ENCODE measurements at places on chromosomes 4 and X.

- DNase-seq, result no peak
Measured at GRCh38 chr4:146472404-146472803, 49.3 kb downstream of the SLC10A7 start.

DNA sequence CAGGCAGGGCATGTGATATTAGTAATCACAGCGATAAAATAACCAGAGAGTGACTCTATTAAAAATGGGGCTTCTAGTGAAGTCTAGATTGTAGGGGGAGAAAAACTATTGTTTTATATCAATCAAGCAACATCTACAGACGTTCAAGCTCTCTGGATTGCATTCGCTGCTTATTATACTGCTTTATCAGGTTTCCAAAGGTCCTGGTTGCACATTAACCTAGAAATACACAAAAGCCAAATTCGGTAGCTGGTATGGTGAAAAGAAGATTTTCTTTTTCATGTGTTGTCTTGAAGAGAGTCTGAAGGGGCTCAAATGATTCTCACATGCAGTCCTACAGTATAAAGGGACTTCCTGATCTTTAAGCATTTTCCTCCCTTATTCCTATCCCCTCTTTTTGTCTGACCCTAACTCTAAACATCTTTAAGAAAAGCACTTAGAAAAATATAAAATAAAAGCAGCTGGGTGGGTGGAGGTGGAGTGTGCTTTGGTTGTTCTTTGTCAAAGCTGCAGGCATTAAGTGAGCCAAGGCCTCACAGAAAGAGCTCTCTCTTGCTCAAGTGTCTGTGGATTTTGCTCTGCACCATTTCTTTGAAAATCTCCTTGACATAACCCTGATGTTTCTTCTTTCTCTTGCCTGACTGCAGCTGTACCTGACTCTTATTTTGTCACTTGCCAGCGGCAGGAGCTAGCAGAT lies 46.1 kb downstream of the MID1IP1 start:
- DNase-seq, result no peak

DNA sequence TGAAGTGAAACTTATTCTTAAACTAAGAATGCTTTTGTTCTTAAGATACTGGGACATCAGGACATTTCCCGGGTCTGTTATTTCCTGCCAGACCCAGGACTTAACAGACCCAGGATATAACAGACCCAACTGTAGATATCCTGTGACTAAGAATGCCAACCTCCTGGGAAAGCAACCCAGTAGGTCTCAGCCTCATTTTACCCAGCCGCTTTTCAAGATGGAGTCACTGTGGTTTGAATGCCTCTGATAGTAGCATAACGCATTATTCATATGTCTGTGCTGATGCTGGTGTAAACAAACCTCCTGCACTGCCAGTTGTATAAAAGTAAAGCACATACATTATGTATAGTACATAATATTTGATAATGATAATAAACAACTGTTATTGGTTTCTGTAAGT lies 185.8 kb upstream of the GPRIN3 start:
- no peak for DNase-seq

DNA sequence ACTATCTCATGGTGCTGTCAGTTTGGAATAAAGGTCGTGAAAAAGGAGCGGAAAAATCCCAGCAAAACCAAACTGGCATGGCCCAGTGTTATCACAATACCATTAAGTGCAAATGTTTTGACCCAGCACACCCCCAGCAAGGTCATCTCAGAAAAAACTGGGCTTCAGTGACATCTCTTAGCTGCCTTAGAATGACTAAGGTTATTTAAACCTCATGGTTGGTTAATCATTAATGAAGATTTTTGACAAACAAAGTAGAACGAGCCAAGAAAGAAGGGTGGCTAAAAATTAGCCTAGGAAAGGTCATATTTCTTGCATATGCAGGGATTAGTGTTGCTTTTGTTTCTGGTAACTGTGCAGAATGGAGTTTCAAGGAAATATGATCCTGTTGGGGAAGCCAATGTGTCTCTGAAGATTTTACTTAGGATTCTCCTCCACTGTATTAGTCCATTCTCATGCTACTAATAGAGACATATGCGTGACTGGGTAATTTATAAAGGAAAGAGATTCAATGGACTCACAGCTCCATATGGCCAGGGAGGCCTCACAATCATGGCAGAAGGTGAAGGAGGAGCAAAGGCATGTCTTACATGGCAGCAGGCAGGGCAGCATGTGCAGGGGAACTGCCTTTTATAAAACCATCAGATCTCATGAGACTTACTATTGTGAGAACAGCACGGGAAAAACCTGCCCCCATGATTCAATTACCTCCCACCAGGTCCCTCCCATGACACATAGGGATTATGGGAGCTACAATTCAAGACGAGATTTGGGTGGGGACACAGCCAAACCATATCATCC lies 83.5 kb downstream of the CHRNA9 start:
- no peak for DNase-seq

GRCh38 chrX:28659269-28659668 lies 72.0 kb downstream of the IL1RAPL1 start:
- DNase-seq, result no peak

DNA sequence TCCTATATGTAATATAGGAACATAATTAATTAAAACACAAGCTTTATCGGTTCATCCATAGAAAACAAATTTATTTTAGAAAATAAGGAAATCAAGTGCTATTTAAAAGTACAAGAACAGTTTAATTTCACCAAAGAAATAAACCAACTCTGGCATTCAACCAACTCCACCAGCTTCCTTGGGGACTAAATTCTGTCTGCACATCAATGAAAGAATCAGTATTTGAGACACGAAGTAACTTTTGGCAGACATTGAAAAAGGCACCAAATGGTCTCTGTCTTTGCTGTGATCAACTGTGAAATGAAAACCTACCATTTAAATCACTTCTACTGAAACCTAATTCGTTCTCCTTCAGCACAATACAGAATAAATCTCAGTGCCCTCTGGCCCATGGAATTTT lies 719.7 kb upstream of the GRIA3 start:
- no peak for DNase-seq

DNA sequence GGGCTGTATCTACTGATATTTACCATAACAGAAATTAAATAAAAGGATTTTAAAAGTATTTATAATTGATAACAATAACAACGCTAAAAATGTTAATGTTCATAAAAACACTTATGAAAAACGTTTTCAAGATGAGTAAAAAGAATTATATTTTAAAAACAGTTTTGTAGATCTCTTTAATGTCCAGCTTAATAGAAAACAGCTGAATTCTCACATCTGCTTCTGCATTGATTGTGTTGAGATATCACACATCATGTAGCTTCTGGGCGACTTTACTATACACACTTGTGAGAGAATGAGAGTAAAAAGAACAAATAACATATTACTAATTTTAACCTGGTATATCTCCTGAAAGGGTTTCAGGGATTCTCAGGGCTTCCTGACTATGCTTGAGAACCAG lies 83.6 kb downstream of the NCAPG start:
- DNase-seq, result no peak

- DNase-seq, result no peak
Measured at GRCh38 chrX:110836982-110837381, 41.4 kb upstream of the CHRDL1 start.

GRCh38 chrX:23616361-23616760 lies 50.9 kb upstream of the PRDX4 start:
- DNase-seq, result no peak

DNA sequence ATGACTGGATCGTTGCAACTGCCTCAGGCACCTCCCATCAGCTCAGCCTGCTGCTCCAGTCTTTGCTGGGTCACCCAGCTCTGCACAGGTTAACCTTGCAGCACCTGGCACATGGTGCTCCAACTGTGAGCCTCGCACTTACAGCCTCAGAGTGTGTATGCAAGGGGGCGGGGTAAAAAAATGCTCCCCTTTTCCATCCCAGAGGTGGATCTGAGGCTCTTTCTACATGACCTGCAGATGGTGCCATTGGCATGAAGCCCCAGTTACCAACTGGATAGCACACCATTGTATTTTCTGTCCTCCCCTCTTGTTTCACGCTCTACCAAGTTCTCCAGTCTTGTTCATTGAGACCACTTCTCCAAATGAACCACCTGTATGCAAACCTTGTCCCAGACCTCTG lies 46.2 kb upstream of the TRPC3 start:
- no peak for DNase-seq

- no peak for DNase-seq
Measured at GRCh38 chr4:184343502-184344177, 126.0 kb upstream of the ENPP6 start.

DNA sequence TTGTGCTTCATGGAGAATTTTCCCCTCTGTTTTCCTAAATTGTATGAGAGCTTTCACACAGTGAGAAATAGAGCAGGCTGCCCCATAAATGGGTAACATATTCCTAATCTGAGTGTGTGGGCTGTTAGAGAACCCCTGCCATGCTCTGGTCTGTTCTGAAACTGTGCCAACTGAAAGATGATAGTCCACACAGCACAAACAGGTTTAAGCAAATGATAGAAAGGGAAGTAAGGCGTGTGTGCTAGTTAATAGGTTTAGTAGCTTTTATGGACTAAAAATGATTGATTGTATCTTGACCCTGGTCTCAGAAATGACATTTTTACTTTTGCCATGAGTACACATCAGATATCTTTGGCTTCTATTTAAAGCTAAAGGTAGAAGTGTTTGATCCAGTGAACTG lies 106.2 kb downstream of the PRRG1 start:
- no peak for DNase-seq

DNA sequence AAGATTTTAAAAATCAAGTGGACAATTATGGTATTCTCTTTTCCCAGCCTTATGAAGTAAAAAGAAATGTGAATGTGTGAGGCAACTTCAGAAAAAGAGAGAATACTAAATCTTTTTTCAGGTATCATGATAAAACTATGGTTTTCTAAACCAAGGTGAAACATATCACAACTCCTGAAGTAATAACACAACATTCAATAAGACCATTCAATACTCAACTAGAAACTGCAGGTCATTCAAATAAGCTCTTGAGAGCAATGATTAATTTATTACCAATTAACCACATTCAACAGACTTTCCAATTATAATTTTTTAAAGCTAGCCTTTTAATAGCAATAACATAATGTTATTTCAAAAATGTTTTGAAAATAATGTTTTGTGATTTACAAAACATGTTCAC lies 35.8 kb downstream of the SLC10A7 start:
- no peak for DNase-seq

DNA sequence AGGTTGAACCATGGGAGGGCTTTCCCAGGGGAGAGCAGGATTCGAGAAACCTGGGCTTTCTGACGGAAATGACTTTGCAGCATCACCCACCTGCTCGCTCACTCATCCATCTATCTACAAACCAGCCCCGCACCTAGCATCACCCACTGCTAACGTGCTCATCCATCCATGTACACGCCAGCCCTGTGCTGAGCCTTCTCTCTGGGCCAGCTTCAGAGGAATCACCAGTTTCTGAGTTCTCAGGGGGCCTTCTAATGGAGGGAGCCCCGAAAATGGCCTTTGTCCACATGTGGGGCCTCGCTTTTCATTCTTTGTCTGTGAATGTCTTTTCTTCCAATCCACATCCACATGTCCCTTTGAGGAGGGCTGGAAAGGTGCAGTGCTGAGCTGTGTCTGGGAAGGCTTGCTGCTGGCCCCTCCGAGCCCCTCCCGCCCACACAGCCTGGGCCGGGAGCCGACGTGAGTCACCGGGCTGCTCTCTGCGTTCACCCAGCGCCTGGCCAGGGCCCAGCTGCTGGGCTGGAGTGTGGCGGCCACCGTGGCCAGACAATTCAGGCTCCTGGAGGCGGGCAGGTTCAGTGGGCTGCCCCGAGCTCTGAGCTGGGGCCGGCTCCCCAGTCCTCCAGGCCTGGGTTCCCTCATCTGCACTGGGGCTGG lies 14.7 kb downstream of the SORCS2 start:
- no peak for DNase-seq

DNA sequence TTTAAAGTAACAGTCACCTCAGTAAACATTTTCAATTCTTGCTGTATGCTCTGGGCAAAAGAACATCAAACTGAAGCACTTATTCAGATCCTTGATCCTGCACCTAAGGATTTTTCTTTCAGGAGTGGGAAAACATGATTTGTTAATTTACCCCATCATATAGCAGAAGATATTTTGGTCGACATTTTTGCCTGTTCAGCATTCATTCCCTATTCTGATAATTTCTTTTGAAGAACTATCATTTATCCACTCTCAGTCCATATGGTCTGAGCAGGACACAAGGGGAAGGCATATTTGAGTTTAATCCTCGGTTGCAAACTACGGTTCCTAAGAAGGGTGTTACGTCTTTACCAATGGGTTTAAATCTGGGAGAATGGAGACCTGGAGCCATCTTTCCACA lies 1.2 kb upstream of the CLOCK start:
- DNase-seq, result no peak

- no peak for DNase-seq
Measured at GRCh38 chr4:10272511-10272910, 155.9 kb upstream of the WDR1 start.

DNA sequence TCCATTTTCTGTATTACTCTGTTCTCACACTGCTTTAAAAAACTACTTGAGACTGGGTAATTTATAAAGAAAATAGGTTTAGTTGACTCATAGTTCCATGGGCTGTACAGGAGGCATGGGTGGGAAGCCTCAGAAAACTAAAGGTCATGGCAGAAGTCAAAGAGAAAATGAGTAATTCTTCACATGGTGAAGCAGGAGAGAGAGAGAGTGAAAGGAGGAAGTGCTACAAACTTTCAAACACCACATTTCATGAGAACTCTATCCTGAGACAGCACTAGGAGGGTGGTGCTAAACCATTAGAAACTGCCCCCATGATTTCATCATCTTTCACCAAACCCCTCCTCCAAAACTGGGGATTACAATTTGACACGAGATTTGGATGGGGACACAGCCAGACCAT lies 108.0 kb upstream of the PBDC1 start:
- DNase-seq, result no peak

GRCh38 chr4:84852081-84852480 lies 114.4 kb downstream of the WDFY3 start:
- DNase-seq, result no peak

GRCh38 chr4:1033840-1034551 lies 22.6 kb downstream of the FGFRL1 start:
- no peak for DNase-seq

DNA sequence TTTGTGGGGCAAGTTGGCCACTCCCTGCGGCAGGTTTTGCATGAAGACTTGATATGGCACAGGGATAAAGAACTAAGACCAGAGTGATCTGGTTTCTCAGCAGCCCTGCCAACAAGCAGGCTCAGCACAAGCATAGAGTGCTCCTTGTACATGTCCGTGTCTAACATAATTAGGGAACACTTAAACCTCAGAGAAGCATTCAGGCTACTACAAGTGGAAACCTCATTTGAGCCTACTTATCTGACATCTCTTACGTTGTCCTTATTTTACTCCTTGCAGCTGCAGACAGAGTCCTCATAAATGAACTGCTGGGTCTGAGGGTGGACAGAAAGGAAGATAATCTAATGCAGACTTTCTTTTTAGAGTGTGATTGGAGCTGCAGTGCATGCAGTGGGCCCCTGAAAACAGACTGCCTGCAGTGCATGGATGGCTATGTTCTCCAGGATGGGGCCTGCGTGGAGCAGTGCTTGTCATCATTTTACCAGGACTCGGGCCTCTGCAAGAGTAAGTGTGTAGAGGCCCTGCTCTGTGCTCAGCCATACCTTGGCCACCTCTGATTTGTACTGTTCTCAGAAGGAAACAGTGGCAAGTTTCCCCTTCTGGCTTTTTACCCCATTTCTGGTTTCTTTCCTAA lies 179.1 kb upstream of the ANXA3 start:
- no peak for DNase-seq

Data from stimulated activated CD8-positive, alpha-beta memory T cell treated with anti-CD3 and anti-CD28 coated beads, Interleukin-12 subunit alpha, Interleukin-12 subunit beta, amount 100 ng/mL, for 1 hour (primary cell).